ENCODE measurements at places on chromosomes 4 and X.

- no peak for DNase-seq
These were observed 3.3 kb upstream of the ZNF518B start for GRCh38 chr4:10460313-10461047.

DNA sequence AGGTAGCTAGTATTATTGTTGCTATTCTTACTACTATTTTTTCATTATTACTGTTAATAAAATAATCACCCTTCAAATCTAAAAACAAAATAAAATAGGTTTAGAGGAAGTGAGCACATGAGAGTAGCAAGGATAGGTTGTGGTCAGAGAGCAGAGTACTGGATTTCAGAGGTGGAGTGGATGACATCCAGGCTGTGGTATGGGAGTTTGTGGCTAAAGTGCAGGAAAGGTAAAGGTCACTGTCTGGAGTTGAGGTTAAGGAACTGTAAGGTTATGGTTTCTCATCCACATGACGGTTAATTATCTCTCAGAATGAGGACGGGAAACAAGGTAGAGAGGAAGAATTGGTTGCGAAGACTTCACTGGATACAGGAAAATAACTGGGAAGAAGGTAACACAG is 27.7 kb downstream of the STEEP1 start:
- DNase-seq: no peak

DNA sequence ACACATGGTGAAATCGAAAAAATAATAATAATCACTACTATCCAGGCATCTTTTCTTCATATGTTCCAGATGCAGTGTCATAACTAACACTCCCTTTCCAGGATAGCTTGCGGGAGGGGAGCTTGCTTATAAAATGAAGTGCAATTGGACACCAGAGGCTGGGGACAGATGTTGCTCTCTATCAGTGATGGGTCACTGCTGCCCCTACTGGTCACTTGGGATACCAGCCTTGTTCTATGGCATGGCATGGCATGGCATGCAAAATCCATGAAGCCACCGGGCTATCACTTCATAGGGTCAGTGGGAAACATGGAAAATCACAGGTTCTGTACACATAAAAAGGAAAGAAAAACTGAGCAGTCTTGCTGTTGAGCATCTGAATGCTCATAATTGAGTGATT is 168.1 kb downstream of the GLRA2 start:
- peak; percentile 56 for DNase-seq

DNA sequence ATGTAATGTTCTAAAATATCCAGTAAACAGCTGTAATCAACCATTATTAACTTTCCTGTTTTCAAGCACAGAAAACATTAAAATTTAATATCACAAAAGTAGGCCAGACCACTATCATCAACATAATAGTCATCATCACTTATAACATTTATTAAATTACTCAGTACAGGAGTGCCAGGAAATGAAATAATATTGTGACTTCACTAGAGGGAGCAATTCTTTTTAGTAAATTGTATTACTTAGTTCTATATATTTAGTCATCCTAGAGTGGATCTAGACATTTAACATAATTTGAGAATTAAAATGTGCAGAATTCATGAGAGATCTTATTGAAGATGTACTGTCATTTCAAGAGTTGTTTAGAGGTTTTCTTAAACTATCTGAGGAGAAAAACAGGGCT is 33.6 kb downstream of the PITX2 start:
- DNase-seq: no peak

DNA sequence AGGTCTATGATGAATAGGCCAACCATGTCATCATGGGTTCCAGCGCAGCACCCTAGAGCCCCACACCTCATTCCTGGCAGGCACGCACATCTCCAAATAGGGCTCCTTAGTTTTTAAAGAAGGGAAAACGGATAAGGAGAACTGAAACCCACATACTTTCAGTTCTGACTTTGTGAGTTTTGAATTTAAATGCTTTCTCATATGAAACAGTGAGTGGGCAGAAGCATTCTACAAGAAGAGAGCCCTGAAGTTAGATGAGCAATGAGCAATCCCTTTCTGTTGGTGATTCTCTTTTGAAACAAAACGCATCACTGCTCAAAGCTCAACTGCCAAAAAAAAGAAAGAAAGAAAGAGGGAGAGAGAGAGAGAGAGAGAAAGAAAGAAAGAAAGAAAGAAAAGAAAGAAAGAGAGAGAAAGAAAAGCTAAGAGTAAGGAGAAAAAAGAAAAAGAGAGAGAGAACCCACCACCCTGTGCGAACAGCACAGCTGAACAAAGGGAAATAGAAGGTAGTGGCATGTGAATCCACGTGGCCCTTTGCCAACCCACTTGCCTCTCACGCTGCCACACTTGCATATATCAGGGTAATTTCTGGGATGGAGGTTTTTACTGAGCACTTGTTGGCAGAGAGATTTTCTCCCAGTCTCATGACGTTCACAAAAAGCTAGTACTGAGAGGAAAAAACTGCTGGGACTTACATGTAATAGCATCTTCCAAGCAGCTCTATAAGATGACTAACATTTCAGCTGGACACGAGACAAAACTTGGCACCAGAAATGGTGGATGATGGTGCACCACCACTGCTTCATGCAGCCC is 31.0 kb downstream of the TMSB4X start:
- no peak for DNase-seq

DNA sequence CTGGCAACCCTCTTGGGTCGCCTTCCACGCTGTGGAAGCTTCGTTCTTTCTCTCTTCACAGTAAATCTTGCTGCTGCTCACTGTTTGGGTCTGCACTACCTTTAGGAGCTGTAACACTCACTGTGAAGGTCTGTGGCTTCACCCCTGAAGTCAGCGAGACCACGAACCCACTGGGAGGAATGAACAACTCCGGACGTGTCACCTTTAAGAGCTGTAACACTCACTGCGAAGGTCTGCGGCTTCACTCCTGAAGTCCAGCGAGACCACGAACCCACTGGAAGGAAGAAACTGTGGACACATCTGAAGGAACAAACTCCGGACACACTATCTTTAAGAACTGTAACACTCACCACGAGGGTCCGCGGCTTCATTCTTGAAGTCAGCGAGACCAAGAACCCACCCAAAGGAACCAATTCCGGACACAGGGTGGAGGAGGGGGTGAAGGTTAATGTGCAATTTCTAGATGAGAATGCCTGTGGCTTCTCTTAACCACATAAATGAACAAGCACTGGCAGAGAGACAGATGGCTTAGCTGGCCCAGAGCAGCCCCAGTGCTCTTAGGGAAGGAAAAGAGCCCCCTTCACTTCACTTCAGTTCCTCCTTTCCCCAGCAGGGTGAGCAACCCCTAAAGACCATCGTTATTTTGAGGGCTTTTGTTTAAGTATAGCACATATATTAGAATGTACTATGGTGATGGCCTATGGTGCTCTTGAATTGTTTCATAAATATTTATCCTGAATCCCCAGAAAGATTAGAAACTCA is 73.0 kb downstream of the LUZP4 start:
- no peak for DNase-seq

DNA sequence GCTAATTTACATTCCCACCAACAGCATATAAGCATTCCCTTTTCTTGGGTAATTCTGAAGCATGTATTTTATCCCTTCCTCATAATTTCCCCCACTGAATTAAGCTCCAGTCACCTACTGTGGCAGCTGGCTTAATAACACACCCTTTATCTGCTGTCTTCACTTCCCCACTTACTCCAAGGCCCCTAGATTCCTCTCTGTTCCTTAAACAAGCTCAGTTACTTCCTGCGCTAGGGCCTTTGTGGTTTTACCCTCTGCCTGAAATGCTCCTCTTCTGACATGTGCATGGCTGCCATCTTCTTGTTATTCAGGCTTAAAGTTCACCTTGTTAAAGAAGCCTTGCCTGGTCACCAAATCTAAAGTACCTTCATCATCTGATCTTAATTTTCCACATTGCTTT is 47.2 kb upstream of the RPS6KA3 start:
- no peak for DNase-seq

DNA sequence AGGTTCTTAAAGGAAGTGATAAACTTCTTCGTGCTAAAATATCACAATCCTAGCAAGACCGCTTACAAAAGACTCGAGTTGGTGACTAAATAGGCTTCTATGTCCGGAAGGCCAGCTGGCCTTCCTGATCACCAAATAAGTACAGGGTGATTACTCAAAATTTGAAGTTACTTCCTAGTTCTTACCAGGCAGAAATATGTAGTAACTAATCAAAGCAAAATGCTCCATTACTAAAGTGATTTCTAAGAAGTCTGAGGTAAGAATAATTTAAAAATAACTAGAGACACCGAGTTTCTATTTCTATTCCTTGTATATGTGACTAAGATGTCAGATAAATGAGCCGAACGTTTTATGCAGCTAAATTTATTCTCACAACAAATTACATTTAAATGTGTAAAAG is 62.2 kb downstream of the NSUN7 start:
- no peak for DNase-seq

DNA sequence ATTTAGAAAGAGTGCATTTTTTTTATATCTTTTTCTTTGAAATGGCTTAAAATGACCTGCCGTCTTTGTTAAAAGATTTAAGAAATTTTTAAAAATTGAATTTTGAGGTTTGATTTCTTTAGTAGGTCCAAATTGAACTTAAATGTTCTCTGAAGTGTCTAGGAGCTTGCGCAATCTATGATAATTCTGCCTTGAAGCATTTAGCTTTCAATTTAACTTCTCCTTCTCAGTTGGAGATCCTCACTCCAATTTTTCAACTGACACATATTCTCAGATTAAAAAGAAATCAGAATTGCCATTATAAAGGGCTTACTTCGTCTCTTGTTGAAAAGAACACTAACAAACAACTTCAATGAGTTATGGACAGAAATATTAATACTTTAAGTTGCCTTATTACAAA is 273.5 kb downstream of the TMA16 start:
- DNase-seq: no peak

DNA sequence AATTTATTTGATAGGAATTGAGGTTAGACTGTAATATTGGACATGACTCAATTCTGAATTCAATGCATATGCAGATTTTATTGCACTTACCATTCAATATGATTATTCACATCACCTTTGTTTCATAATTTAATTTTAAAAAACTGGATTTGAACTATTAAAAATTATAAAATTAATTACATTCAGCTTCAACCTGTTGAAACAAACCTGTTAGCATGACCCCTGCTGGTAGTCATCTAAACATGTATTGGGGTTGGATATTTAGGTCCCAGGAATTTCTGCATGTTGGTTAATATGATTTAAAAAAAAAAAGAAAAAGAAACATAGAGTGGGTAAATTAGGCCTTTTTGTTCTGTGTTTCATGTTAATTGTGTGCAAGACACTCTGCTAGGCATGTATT is 85.9 kb downstream of the ARSJ start:
- no peak for DNase-seq

GRCh38 chr4:82697561-82697960 is 101.0 kb downstream of the SCD5 start:
- no peak for DNase-seq

DNA sequence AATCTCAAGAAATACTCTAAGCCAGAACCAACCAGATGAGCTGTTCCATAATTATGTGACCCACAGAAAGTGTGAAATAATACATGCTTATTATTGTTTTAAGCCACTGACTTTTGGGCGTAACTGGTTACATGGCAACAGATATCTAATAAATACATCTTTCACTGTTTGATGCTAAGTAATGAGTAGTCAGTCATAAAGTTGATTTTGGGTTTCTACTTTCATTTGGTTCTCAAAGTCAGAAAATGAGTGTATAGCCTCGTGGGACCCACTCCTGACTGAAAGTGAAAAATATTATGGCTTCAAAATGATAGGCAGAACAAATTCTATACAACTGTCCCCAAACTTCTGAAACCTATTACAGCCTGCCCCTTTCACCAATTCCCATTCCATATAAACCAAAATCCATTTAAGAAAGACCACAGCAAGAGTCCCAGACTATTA is 88.0 kb upstream of the CBR4 start:
- DNase-seq: no peak

- DNase-seq: peak; percentile 86
These were observed 29.3 kb downstream of the ZNF827 start for GRCh38 chr4:145909281-145909715.

GRCh38 chr4:1582227-1582626 is 101.9 kb downstream of the FAM53A start:
- no peak for DNase-seq

DNA sequence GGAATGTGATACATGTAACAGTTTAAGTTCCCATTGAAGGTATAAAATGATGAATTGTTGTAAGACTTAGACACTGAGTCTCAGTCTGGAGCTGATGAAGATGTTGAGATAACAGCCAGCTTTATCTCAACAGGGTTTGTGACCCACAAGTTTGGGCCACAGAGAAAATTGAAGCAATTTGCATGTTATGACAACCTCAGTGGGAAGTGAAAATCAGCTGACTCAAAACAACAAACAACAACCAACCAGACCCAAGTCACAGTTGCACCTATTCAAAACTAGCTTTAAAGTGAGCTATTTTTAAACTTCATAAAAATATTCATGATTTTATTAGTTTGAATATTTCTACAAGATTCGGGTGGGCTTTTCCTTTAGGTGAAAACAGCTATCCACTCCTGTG is 8.0 kb downstream of the SFRP2 start:
- no peak for DNase-seq

DNA sequence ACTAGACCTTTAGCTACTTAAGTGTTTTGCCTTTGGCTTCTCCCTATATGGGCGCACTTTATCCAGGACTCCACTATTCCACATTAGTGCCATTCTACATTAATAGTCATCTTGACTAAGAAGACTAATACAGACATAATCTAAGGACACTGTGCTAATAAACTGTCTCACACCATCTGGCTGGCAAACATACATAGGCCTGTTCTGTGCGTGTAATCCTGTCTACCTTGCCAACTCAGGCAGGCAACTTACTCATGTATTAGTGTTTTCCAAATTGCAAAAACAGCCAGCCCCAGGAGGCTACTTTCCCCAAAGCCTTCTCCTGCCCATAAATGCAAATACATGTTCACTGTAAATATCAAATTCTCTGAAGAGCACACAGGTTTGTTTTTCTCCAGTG is 587.3 kb downstream of the TMA16 start:
- no peak for DNase-seq

DNA sequence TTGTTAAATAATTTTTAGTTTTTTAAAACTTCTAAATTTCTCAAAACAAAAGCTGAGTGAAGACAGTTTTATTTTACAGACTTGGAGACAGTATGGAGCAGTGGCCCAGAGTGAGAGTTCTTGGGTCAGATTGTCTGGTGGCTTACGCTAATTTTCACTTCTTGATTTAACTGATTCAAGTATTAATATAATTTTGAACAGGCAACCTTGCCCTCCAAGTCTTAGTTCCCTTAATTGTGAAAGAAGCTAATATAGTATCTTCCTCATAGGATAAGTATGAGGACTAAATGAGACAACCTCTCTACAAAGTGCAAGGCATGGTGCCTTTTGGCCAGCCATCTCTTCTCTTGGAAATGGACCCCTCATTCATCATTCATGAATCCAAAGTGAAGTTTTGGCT is 25.4 kb downstream of the ATP7A start:
- no peak for DNase-seq

- no peak for DNase-seq
These were observed 14.6 kb upstream of the SULT1E1 start for GRCh38 chr4:69874507-69874906.
